ENCODE measurements at places on chromosomes 5 and 9. TPM values are rescaled to one million over a fixed set of nuclear protein-coding genes. Genes with fewer than 3 reads are reported as not detected.
A peak's percentile ranks its signal among the peaks of the same experiment; 100 is the strongest.

GRCh38 chr5:33153372-33153771 is 287.4 kb upstream of the TARS1 start:
- DNase-seq = no peak

- no peak for DNase-seq
Measured at GRCh38 chr5:160197341-160198144, 31.8 kb upstream of the FABP6 start.

GRCh38 chr5:144864118-144864517 is 693.4 kb downstream of the KCTD16 start:
- DNase-seq = no peak

GRCh38 chr9:24817756-24818155 is 272.1 kb upstream of the IZUMO3 start:
- DNase-seq = no peak

DNA sequence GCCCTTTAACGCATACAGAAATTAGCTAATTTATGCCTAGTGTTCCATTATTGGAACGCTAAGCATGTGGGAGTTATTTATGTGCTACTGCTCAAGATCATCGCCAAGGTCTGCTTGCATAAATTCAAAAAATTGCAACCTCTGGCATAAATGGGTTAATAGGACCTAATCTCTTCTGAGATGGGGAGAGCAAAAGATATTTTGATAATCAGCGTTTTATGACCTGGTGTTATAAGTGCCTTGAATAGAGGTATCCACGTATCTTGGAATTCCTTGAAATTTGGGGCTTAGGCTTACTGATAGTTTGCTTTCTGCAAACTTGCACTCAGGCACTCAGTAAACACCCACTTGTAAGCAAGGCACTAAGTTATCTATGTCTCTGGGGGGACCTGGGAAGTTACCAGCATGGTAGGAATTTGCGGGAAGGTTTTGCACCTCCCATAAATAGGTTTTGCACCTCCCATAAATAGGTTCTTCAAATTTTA is 1.8 kb downstream of the SUB1 start:
- DNase-seq = no peak

TAS2R1 gene
- not detected for total RNA-seq

- no peak for DNase-seq
Measured at GRCh38 chr9:93200989-93201334, 17.0 kb downstream of the WNK2 start.

BTNL8 gene
- 5.8 TPM for total RNA-seq

CREBRF gene
- total RNA-seq = 31.5 TPM

DNA sequence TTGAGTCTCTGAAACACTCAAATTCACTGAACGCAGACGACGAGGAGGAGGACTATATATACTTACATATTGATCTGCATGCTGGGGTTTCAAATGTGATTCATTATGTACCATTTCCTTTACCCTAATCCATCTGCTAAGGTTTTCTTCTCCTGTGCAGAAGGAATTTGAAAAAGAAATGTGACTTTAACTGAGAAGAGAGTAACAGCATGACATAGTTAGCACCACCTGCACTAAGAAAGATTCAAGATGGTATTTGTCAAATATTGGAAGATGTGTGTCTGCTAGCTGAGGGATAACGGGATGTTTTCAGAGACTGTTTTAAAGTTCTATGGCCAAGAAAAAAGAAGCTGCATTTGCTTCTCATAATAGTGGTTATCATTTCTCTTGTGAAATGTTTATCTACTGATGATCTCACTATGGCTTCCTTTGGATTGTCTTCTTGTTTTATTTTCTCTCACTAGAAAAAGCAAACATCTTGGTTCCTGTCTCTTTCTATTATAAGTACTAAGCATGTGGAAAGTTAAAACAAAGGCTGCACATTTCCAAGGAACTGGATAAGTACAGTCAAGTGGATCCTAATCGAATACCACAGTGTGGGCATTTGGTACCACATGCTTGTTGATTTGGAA is 89.8 kb upstream of the TLE4 start:
- DNase-seq = no peak

TTC23L gene
- not detected for total RNA-seq

GRCh38 chr5:109876941-109877669 is 187.4 kb downstream of the MAN2A1 start:
- DNase-seq = no peak

CA9 gene
- 1.2 TPM for total RNA-seq

DNA sequence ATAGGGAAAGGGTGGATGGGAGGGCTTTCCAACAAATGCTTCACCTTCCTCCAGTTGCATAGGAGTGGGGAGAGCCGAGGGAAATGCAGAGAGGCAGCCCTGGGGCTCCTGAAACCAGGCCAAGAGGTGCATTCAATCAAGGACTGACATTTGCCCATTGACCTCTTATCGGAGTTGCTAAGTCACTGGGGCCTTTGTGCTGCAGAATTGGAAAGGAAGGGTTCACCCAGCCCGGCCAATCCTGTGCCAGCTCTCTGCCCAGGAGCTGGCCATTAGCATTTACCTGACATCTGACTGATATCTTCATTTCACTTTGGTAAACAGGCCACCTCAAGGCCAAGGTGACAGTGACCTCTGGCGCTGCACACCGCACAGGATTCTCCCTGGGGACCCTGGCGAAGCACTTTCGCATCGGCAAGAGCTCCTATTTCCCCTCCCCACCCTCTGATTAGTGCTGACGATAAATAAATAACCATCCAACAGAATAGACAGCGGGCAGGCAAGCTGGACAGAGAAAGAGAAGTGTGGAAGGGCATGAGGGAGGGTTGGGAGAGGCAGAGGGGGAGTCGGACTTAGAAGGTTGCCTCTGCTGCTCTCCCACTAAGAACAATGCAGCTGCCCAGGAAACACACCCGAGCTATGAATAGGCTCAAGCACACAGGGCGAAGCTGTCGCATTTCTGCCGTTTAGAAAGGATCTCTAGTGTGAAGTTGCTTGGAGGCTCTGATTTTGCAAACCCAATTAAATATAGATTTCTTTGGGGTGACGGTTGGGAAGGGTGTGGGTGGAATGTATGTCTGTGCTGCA is 57.0 kb upstream of the BOD1 start:
- DNase-seq = peak; percentile 36

GRCh38 chr5:79518718-79519117 is 4.8 kb upstream of the HOMER1 start:
- no peak for DNase-seq

GRCh38 chr5:152488869-152489268 is 83.8 kb upstream of the NMUR2 start:
- DNase-seq = no peak

SLC36A2 gene
- total RNA-seq = not detected

PCDHA9 gene
- total RNA-seq = 3.3 TPM

TAF11L5 gene
- not detected for total RNA-seq

DNA sequence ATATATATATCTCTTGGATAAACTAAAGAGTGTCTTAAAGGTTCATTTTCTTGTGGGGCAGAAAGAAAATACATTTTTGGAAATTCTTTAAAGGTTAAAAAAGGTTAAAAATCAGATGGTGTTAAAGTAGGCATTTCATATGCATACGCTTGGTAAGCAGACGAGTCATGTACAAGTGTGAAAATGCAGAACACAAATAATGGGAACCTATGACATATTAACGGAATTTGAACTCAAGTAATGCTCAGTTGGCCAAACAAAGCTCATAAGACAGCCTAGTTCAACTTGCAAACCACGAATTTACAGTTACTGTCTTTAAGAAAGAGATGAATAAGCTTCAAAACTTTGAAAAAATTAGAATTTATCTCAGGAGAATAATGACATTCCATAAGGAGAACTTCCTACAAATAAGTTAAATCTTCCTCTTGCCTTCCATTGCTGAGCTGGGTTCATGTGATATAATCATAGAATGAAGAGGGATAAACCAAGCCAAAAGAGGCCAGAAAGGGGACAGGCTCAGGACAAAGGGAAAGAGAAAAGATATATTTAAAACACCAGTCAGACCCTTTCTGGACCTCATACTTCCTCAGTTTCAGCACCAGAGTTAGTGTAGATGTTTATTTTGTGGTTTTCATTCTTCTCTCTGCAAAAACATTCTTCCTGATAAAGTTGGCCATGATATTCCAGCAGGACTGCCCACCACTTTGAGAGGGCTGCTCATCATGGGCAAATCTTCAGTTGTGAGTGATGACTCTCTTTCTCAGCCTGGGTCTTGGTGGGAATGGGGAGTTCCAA is 256.7 kb upstream of the CD180 start:
- DNase-seq = no peak

MYO10 gene
- total RNA-seq = 233 TPM

PCDHA1 gene
- total RNA-seq = not detected

- DNase-seq = peak; percentile 87
Measured at GRCh38 chr5:157575381-157576020, at the start of gene ADAM19. Gene ADAM19, minus strand, starts transcription at chr5:157575775. Its CDS starts 79 bp downstream, at chr5:157575696.

DNA sequence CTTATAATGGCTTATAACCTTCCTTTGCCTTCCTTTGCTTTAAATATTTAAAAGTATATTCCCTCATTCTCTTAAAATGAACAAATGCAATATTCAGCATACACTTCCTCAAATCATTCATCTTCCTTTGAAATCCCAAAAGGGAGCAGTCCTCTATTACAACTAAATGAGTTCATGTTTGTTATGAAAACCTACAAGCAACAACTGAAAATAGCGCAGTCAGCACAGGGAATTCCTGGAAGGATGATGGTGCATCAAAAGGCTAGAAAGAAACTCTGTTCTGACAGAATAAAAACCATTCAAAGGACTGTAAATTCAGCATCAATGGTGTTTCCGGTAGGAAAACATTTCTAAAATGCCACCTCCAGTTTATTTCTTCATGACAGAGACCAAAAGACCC is 3.3 kb downstream of the NR6A1 start:
- no peak for DNase-seq

SPINK6 gene
- not detected for total RNA-seq

- DNase-seq = no peak
Measured at GRCh38 chr5:112283943-112284929, 134.8 kb downstream of the EPB41L4A start.

- no peak for DNase-seq
Measured at GRCh38 chr9:28782630-28783029, 1209.3 kb upstream of the C9orf72 start.

DNA sequence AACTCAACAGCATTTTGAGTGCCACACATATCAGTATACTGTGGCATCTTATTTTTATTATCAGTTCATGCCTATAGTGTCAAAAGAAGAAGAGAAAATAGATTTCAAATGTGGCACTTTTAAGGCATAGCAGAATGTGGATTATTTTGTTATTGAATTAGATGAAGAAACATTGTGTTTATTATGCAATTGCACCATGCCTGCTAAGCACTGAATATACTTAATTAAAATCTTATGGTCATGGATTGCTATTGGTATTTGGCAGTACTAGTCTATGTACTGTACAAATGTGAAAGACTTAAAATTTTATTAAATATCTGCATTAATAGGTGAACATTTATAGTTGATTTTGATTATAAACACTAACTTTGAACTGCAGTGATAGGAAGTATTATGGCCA is 128.8 kb downstream of the FER start:
- no peak for DNase-seq

- no peak for DNase-seq
Measured at GRCh38 chr5:154373326-154373725, 72.5 kb upstream of the SAP30L start.

PIP5KL1 gene
- 98.0 TPM for total RNA-seq
